GM19239 (cell line): ENCODE measurements at places on chromosomes 5 and 9.
A peak's percentile ranks its signal among the peaks of the same experiment; 100 is the strongest.

GRCh38 chr9:16154521-16155078 lies 601.8 kb downstream of the CCDC171 start:
- DNase-seq, result no peak

GRCh38 chr9:5511476-5511875 lies 1.1 kb downstream of the PDCD1LG2 start:
- no peak for DNase-seq

DNA sequence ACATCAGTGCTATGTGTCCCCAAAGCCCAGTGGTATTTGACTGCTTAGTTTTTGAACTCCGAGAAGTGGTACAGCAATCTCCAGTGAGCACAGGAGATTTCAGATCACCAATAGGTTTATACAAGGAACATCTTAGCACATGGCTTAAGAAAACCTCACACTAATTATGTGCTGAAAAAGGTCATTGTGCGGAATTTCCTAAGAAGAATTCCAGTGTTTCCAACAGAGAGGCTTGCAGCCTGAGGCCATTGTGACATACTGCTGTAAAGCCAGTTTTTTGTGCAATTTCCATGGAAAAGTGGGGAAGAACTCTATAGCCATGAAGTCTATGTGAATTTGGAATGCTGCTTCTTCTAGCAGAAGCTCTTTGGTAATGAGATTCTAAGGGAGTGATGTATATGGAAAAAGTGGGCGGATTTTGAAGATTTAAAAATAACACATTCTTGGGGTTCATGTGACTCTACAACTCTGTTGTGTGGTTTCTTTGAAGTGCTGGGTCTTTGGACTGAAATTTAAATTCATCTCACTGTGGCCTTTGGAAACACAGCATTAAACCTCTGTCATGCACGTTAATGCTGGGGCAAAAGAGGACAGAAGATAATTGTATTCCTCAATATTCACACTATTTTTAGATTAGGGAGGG lies 110.5 kb upstream of the CD180 start:
- DNase-seq, result no peak

GRCh38 chr5:6376974-6377520 lies 1.3 kb downstream of the MED10 start:
- DNase-seq, result no peak

DNA sequence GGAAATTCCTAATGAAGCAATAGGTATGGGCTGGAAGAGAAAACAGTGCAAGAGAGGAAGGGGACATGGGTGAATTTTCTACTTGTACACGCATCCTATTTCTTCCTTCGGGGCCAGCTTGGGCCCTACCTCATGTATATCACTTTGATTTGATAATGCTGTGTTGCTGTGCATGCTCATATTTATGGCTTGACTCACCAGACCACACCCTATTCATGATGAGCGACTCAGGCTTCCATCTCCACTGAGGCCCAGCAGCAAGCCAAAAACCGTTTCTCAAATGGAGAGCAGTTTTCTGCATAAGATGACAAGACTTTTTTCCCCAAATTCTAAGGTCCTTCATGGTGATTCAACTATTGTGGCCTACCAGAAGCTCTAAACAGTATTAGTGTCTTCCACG lies 2039.1 kb upstream of the CDH9 start:
- DNase-seq, result no peak

- no peak for DNase-seq
These were observed 285.1 kb downstream of the GADD45G start for GRCh38 chr9:89889865-89890264.

- no peak for DNase-seq
These were observed 708.6 kb upstream of the WWC1 start for GRCh38 chr5:167582886-167583285.

DNA sequence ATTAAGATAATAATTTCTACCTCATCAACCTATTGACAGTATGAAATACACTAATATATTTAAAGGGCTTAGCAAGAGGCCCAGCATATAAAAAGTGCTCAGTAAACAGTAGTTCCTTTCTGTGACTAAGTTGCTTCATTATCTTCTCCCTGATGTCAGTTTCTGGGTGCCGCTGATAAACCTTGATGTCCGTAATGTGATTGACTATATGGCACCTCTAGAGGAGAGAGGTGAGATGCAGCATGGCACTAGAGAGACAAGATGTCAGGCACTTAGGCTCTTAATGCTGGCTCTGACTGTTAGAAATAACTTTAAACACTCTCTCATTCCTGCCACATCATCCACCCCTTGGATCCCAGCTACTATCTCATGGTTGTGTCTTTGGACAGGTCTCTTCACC lies 455.9 kb upstream of the KLF4 start:
- DNase-seq, result no peak

GRCh38 chr5:97087138-97087537 lies 55.3 kb downstream of the LIX1 start:
- no peak for DNase-seq

- peak; percentile 87 for DNase-seq
These were observed at the start of gene STK10 for GRCh38 chr5:172188033-172188892. TSS of gene STK10 (minus strand) at chr5:172188224. CDS start at chr5:172188042, 182 bp downstream.

DNA sequence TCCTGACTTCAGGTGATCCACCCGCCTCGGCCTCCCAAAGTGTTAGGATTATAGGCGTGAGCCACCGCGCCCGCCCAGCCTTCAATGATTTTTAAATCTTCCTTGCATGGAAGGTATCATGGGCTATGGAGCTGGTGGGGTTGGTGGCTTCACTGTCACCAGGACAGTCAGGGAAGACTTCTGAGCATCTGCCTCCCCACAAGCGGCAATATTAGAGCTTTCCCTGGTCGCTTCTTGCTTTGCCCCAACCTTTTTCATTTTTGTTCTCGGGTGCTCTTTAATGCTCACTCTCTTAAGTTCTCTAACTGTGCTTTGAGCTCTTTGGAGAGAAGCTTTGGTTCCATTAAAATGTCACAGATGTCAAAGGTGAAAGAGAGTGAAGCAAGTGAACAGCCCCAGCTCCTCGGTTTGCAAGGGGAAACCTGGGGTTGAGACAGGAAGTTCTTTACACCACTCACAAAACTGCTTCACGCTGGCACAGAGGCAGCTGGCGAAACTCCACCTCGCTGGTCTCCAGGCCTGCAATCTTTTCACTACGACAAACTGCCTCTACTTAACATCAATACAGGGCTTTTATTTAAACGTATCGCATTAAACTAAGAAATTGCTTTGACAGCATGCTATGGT lies 142.5 kb upstream of the RETREG1 start:
- DNase-seq, result peak; percentile 9

DNA sequence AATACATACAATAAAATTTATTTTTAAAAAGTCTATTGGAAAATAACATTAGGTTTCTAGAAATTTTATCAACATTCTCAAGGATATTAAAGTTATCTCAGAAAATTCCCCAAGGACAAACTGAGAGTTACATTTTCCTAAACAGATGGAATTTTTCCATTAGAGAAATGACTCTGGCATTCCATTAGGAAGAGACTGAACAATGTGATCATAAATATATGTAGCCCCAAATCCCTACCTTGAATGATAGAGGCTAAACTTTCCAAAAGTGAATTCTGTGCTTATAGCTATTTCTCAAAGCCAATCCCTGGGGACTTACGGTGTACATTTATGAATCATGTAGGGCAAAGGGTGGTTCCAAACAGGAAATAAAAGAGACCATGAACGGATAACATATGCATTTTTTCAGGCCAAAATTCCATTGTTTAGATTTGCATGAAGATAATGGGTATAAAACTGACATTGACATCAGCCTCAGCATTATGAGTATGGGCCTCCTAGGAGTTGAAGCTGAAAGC lies 1181.0 kb upstream of the DMAC1 start:
- DNase-seq, result no peak

GRCh38 chr9:100083448-100084127 lies 15.2 kb downstream of the ERP44 start:
- no peak for DNase-seq

GRCh38 chr5:151271336-151271735 lies 18.4 kb downstream of the GM2A start:
- no peak for DNase-seq

GRCh38 chr9:125172031-125172755 lies 17.4 kb downstream of the PPP6C start:
- no peak for DNase-seq

DNA sequence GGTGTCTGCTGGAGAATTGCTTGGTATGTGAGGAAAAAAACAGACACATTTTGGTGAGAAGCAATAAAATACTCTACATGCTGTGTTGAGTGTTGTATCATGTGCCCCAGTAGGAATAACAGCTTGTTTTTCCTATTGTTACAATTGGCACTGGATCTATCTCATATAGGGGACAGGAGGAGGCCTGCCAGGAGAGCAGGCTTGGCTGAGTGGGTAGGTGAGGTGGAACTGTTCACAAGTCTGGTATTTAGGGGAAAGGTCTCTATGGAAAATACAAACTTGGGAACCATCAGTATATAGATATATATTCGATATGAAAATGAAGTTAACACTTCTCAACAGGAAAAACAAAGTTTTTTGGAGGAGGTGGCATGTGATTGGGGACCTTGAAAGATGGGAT lies 9.5 kb upstream of the SH3TC2 start:
- no peak for DNase-seq

DNA sequence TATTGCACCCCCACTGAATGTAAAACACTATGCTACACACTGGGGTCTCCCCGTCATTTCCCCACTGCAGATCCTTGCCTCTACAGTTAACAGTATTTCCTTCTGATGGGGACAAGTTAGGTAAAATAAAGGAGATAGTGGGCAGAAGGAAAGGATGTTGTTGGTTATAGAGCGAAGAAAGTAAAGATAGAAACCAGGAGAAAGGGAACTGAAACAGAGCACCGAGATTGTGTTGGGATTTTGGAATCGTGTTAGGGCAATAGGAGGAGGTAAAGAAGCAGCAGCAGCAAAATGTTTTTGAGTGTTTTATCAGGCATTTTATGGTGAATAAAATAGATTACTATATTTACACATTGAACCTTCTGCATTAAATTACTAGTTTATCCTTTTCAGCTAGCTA lies 60.0 kb downstream of the PAM start:
- DNase-seq, result no peak

- peak; percentile 46 for DNase-seq
These were observed 152.1 kb downstream of the FSTL4 start for GRCh38 chr5:133460172-133460758.

GRCh38 chr5:103703617-103704016 lies 141.0 kb upstream of the NUDT12 start:
- no peak for DNase-seq

GRCh38 chr9:120791161-120791560 lies 2.1 kb downstream of the FBXW2 start:
- no peak for DNase-seq

- DNase-seq, result no peak
These were observed 26.4 kb downstream of the PTGR1 start for GRCh38 chr9:111572950-111573604.

- DNase-seq, result no peak
These were observed 88.7 kb downstream of the EMB start for GRCh38 chr5:50352382-50352781.

DNA sequence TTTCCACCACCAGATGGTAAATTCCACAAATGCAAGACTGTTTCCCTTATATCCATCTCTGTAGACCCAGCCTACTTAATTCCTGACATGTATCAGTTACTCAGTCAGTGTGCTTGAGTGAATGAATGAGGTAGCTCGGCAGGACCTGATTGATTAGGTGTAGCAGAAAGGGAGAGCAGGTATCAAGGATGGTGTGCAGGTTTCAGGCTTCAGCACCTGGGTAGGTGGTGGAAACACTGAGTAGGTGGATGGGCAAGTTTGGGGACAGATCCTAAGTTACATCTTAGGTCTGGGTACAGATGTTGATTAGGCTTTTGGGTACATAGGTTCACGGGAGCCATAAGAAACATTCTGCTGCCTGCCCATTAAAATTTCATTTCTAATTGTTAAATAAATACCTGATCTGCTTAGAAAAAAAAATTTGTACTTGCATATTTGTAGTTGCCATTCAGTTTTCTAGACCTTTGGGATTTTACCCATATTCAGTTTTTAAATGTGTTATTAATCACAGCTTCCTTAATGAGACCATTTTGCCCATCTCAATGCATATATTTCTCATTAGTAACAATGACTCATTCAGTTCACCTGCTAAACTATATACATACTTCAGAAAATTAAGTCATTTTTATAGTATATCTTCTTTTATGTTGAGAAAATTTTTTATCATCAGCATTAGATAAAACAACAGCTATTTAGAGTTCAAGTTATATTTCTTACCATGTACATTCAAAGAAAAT lies 111.8 kb downstream of the INIP start:
- no peak for DNase-seq

GRCh38 chr9:129580211-129580915 lies 40.5 kb downstream of the C9orf50 start:
- peak; percentile 53 for DNase-seq

GRCh38 chr5:159338118-159338517 lies 7.8 kb upstream of the IL12B start:
- DNase-seq, result no peak
